Dorsolateral prefrontal cortex (tissue), 122 donors: ENCODE measurements at places on chromosomes 12 and 14. TPM values are rescaled to one million over a fixed set of nuclear protein-coding genes. Genes with fewer than 3 reads are reported as not detected.

- no peak for DNase-seq
These were observed 103.7 kb downstream of the PRICKLE1 start for GRCh38 chr12:42485823-42486222.

Gene LPAR5
- total RNA-seq, result 4.6 TPM

Gene GARIN6
- total RNA-seq, result not detected

Gene TRIM9
- 248 TPM for total RNA-seq

- no peak for DNase-seq
These were observed 147.7 kb upstream of the VASH1 start for GRCh38 chr14:76613616-76614015.

Gene TPH2
- 3.1 TPM for total RNA-seq

GRCh38 chr14:64174922-64175782 lies 119.0 kb downstream of the ESR2 start:
- DNase-seq, result no peak

- DNase-seq, result no peak
These were observed 106.7 kb upstream of the MIS18BP1 start for GRCh38 chr14:45359746-45360145.

Gene VCPKMT
- 12.0 TPM for total RNA-seq

Gene SLC16A7
- total RNA-seq, result 37.8 TPM

DNA sequence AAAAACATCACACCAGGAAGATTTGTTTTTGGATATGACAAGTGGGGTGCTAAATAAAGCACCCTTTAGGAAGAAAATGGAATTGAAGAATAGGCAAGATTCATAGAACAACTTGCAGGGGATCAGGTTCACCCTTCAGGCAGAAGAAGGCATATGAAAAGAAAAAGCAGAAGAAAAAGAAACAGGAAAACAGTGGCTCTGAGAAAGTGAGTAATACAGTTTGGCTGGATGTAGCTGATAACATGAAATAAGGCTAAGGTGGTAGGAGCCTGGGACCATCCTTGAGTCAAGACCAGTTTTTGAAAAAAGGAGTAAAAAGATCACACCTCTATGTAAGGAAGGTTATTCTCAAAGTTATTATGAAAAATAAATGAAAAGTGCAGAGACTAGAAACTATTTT lies 42.4 kb downstream of the TRIP11 start:
- no peak for DNase-seq

Gene RTL1
- total RNA-seq, result not detected

GRCh38 chr12:28618171-28618570 lies 427.9 kb downstream of the CCDC91 start:
- no peak for DNase-seq

Gene RFLNA
- total RNA-seq, result 5.5 TPM

DNA sequence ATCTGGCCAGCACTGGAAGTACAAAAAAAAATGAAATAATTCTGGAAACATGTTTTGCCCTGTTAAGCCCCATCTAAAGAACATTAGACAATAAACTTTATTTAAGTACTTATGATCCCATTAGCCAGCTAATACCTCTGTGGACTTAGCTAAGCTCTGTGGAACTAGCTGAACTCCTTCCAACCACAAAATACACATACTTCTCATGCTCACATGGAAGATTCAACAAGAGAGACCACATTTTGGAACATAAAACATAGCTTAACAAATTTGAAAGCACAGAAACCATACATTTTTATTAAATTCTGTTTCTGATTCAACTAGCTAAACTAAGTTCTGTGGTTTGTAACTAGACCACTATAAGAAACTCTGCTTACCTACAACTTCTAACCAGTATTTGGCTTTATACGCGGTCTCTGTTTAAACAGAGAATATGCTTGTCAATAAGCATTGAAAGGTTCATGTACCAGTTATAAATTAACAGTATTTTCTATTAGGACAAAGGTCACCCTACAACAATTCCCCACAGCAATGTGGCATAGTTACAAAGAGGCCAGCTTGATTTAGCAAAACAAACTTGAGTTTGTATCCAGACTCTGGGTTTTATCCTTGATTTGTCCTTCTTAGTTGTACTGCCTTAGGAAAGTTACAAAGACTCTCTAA lies 300.1 kb downstream of the C12orf50 start:
- DNase-seq, result no peak

- no peak for DNase-seq
These were observed 147.8 kb upstream of the RASSF8 start for GRCh38 chr12:25810683-25811082.

Gene RIN3
- total RNA-seq, result 14.3 TPM

DNA sequence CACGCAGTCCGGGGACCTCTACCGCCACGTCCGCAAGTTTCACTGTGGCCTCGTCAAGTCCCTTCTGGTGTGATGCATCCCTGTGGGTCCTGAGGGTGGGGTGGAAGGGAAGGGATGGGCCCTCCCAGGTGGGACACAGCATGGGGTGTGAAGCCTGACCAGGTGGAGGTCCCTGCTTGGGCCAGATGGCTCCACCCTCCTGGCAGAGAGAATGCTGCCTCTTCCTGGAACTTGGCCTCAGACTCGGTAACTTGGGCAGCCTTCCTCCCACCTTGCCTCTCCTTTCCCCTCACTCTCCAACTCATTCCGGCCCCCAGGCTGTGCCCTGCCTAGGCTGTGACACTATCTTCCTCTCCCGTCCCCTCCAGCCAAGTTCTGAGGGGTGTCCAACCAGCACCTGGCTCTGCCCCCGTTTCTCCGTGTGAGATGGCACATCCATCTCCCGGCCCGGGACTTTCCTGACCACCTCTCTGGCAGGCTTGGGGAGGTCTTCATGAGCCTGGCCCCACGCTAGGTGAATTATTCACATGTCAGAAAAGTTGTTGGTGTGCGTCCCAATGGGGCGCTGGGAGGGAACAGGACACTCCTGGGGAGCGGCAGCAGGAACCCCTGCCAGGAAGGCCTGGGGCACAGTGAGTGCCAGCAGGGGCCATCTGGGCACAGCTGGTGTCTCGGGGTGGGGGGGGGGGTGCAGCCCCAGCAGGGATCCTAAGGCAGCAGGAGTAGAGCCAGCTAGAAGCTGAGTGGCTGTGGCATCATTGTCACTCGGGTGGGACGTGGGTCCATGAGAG lies 1.7 kb downstream of the ZBTB42 start:
- DNase-seq, result no peak

- no peak for DNase-seq
These were observed 11.4 kb upstream of the NOPCHAP1 start for GRCh38 chr12:104974626-104975290.

Gene POMT2
- total RNA-seq, result 41.0 TPM

Gene SSPN
- total RNA-seq, result 39.4 TPM

GRCh38 chr12:65508276-65509035 lies 230.0 kb downstream of the MSRB3 start:
- no peak for DNase-seq

- no peak for DNase-seq
These were observed 63.1 kb downstream of the BBS10 start for GRCh38 chr12:76284816-76285750.

- DNase-seq, result peak; percentile 25
These were observed 906 bp downstream of the MARK3 start for GRCh38 chr14:103385929-103386712.

Gene PTPRR
- total RNA-seq, result 15.5 TPM

DNA sequence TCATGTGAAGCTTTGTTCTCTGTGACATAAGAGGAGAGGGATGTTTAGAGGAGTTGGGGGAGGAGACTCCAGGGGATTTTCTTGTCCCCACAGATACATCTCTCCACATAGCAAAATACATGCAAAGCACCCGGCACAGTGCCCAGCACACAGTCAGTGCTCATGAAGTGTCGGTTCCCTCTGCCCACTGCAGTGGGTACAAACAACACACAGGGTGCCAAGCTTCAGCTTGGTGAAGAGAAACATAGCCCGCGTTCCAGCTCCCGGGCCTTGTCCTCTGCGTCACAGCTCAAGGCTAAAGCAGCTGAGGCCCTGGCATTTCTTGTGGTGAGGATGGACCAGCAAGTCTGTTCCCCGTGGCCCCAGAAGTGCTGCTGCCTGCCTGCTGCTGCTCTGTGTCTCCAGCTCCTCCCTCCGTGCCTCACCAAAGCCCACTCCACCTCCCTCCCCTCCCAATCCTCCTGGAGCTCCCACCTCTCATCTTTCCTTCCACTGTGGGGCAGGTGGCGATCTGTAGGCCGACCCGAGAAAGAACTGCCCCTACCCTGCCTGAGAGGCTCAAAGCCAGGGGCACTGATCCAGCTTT lies 57.0 kb upstream of the FKBP4 start:
- no peak for DNase-seq
